ENCODE measurements at places on chromosomes 12 and 14. TPM values are rescaled to one million over a fixed set of nuclear protein-coding genes. Genes with fewer than 3 reads are reported as not detected.
A peak's percentile ranks its signal among the peaks of the same experiment; 100 is the strongest.

NYNRIN gene
- 8.0 TPM for total RNA-seq

PUS7L gene
- total RNA-seq: 4.3 TPM

MMP19 gene
- total RNA-seq: 2.2 TPM

LRTM2 gene
- total RNA-seq: not detected

ABCC9 gene
- 81.8 TPM for total RNA-seq

GRCh38 chr12:116400636-116401372, 123.3 kb upstream of the MED13L start:
- H3K27me3 ChIP-seq: no peaks in the 10 kb centered on the region
- DNase-seq: no peak
- peaks cover 6% of the 10 kb centered on the region for H3K4me1 ChIP-seq
- H3K4me3 ChIP-seq: no peak overlapping the region

GRCh38 chr12:98401427-98401826, 114.0 kb upstream of the TMPO start:
- no peak overlapping the region for H3K27ac ChIP-seq
- no peaks in the 10 kb centered on the region for H3K36me3 ChIP-seq
- no peak for DNase-seq

GRCh38 chr12:132635076-132635955, 16.7 kb downstream of the P2RX2 start:
- peaks cover 77% of the 10 kb centered on the region for H3K36me3 ChIP-seq
- no peaks in the 10 kb centered on the region for H3K27me3 ChIP-seq
- no peak overlapping the region for H3K4me3 ChIP-seq
- no peak for DNase-seq
- H3K4me1 ChIP-seq: no peaks in the 10 kb centered on the region

GRCh38 chr12:118120579-118121363, 15.2 kb upstream of the PEBP1 start:
- no peak overlapping the region for H3K4me3 ChIP-seq
- H3K4me1 ChIP-seq: peaks cover 11% of the 10 kb centered on the region
- H3K36me3 ChIP-seq: no peaks in the 10 kb centered on the region
- H3K27ac ChIP-seq: peak overlapping the region; percentile 74

DNA sequence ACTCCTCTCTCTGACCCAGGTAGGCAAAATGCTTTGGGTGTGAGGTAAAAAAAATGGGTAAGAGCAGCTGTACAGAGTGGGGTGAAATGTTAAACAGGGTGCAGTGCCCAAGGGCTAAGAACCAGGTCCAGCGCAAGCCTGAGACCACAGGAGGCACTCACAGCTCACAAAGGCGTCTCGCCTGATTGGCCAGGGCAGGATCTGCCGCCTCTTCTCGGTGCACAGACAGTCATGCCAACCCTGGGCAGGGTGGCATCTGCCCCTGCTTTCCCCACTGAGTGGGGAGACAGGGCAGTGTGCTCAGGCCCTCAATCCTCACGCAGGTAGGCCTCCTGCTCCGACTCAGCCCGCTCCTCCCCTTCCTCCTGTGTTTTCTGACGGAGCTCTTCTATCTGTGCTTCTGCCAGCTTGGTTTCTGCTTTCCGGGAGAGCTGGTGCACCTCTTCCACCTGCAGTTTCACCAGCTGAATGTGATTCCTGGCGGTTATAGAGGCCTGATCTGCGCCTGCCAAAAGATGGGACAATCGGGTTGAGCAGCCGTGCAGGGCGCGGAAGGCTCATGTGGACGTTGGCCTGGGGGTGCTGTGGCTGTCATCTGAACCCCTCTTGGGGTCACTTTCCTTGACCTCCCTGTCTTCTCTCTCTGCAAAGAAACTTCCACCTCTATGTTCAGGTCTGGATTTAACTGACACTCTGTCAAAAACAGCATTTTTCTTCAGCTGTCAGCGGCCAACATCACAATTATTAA, 4.7 kb downstream of the B3GNT4 start:
- no peak overlapping the region for H3K27ac ChIP-seq
- H3K4me3 ChIP-seq: no peak overlapping the region
- H3K36me3 ChIP-seq: peaks cover 69% of the 10 kb centered on the region
- peaks cover 13% of the 10 kb centered on the region for H3K4me1 ChIP-seq

GRCh38 chr14:26598081-26598671, 343 bp upstream of the NOVA1 start:
- no peaks in the 10 kb centered on the region for H3K36me3 ChIP-seq
- DNase-seq: peak; percentile 78
- H3K27me3 ChIP-seq: peaks cover 51% of the 10 kb centered on the region
- H3K27ac ChIP-seq: peak overlapping the region; percentile 81
- peak overlapping the region; percentile 73 for H3K4me3 ChIP-seq

- no peak overlapping the region for H3K4me3 ChIP-seq
- H3K27me3 ChIP-seq: peaks cover 28% of the 10 kb centered on the region
- no peaks in the 10 kb centered on the region for H3K36me3 ChIP-seq
- H3K27ac ChIP-seq: peak overlapping the region; percentile 67
- peak; percentile 26 for DNase-seq
Observed at GRCh38 chr14:94571395-94571794, 9.8 kb upstream of the SERPINA5 start.

DNA sequence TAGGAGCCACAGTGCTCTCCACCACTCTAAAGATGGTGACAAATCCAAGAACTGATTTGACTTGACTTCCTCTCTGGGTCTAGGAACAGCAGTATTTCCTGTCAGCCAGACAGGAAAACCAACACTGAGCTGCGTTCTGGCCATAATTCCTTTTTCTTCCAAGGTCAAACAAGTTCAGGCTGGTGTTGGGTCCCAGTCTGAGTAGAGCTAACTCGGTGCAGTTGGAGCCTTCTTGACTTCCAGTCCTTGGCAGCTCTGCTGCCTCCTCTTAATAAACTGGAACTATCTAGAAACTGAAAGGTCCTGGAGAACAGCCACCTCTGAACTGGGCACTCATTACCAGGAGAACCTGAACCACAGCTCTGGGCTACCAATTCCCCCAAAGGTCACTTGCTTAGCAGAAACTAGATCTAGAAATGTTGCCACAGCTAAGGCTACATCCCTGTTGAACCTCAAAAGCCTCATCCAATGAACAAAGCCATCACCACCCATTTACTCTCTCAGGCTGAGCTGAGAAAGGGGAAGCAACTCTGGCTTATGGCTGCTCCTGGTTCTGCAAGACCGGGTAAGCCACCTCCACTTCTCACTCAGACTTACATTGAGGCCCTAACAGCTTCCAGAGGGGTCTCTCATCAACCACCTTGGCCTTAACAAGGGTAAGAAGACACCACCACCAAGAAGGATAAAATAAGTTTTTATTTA, 27.7 kb downstream of the MAX start:
- no peak for DNase-seq
- H3K36me3 ChIP-seq: peaks cover 35% of the 10 kb centered on the region
- peaks cover 94% of the 10 kb centered on the region for H3K4me1 ChIP-seq
- peak overlapping the region; percentile 84 for H3K27ac ChIP-seq
- H3K27me3 ChIP-seq: no peaks in the 10 kb centered on the region
- no peak overlapping the region for H3K4me3 ChIP-seq

GRCh38 chr14:22657861-22658260, 13.7 kb upstream of the OR6J1 start:
- H3K27ac ChIP-seq: no peak overlapping the region
- no peak for DNase-seq
- no peaks in the 10 kb centered on the region for H3K27me3 ChIP-seq
- H3K4me3 ChIP-seq: no peak overlapping the region
- no peaks in the 10 kb centered on the region for H3K36me3 ChIP-seq

DNA sequence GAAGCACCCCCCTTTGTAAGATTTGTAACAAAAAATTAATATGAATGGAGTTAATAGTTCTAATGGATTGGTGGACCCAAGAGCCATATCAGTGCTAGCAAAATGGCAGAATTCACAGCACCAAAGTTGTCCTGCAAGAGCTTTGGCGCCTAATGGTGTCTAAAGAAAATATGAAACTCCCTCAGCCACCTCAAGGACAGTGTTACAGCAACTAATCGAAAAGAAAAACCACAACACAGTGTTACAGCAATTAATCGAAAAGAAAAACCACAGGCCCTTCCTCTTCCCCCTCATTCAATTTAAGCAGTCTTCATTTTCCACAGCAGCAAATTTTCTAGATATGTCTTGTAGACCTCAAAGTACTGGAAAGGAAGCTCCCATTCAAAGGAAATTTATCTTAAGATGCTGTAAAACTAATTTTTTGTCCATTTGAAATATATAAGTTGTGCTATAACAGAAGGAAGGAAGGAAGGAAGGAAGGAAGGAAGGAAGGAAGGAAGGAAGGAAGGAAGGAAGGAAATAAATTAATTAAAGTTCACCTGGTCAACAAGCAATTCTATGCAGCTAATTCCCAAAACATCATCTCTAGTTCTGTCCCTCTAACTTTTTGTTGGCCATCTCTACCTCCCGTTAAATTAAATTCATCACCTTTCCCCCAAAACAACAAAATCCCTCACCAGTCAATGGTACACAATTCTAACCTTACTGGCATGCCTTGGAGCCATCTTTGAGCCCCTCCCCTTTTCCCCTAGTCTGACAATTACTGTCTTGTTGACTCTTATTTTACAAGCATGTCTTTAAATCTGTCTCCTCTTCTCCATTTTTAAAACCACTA, 17.4 kb downstream of the LRP6 start:
- peaks cover 12% of the 10 kb centered on the region for H3K4me1 ChIP-seq
- no peaks in the 10 kb centered on the region for H3K27me3 ChIP-seq
- DNase-seq: no peak
- no peak overlapping the region for H3K27ac ChIP-seq
- no peak overlapping the region for H3K4me3 ChIP-seq

- peak overlapping the region; percentile 79 for H3K27ac ChIP-seq
- peaks cover 71% of the 10 kb centered on the region for H3K27me3 ChIP-seq
- no peak for DNase-seq
- H3K4me3 ChIP-seq: no peak overlapping the region
- peaks cover 20% of the 10 kb centered on the region for H3K4me1 ChIP-seq
Observed at GRCh38 chr14:81447021-81447764, 47.1 kb upstream of the STON2 start.

- H3K27me3 ChIP-seq: no peaks in the 10 kb centered on the region
- H3K36me3 ChIP-seq: no peaks in the 10 kb centered on the region
- H3K4me1 ChIP-seq: no peaks in the 10 kb centered on the region
- no peak overlapping the region for H3K4me3 ChIP-seq
- H3K27ac ChIP-seq: no peak overlapping the region
Observed at GRCh38 chr14:100449225-100449987, 126.3 kb downstream of the SLC25A47 start.

- no peak overlapping the region for H3K4me3 ChIP-seq
- no peak overlapping the region for H3K27ac ChIP-seq
- H3K4me1 ChIP-seq: peaks cover 5% of the 10 kb centered on the region
- no peak for DNase-seq
- no peaks in the 10 kb centered on the region for H3K27me3 ChIP-seq
Observed at GRCh38 chr12:93957870-93958269, 190.5 kb upstream of the PLXNC1 start.

DNA sequence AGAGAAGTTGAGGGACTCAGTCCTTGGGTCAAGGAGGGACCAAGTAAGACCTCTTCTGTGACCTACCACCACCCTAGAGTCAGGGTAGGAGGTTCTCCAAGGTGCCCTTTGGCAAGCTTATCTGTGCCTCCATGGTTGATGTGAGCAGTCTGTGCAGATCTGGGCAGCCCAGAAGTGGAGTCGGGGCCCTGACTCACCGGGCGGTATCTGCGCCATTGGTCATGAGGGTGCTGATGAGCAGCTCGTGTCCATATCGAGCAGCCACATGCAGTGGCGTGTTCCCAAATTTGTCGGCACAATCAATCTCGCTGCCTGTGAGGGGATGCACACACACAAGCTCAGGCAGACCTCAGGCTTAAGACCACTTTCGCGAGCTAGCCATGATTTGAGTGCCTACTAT, 5.1 kb downstream of the ANKRD52 start:
- no peak overlapping the region for H3K4me3 ChIP-seq
- peaks cover 86% of the 10 kb centered on the region for H3K36me3 ChIP-seq
- no peak for DNase-seq
- H3K4me1 ChIP-seq: peaks cover 25% of the 10 kb centered on the region
- no peaks in the 10 kb centered on the region for H3K27me3 ChIP-seq

- H3K27ac ChIP-seq: no peak overlapping the region
- H3K4me3 ChIP-seq: no peak overlapping the region
- DNase-seq: no peak
- no peaks in the 10 kb centered on the region for H3K27me3 ChIP-seq
- H3K36me3 ChIP-seq: peaks cover 49% of the 10 kb centered on the region
- peaks cover 19% of the 10 kb centered on the region for H3K4me1 ChIP-seq
Observed at GRCh38 chr14:90649083-90649482, 167.1 kb downstream of the TTC7B start.

GRCh38 chr12:19588951-19589350, 149.7 kb downstream of the AEBP2 start:
- H3K4me3 ChIP-seq: no peak overlapping the region
- DNase-seq: no peak
- no peak overlapping the region for H3K27ac ChIP-seq
- peaks cover 6% of the 10 kb centered on the region for H3K36me3 ChIP-seq
- H3K4me1 ChIP-seq: no peaks in the 10 kb centered on the region

GRCh38 chr12:103924761-103925641, 5.2 kb upstream of the HSP90B1 start:
- peaks cover 20% of the 10 kb centered on the region for H3K4me1 ChIP-seq
- H3K27me3 ChIP-seq: no peaks in the 10 kb centered on the region
- no peaks in the 10 kb centered on the region for H3K36me3 ChIP-seq
- H3K27ac ChIP-seq: no peak overlapping the region

- H3K27me3 ChIP-seq: no peaks in the 10 kb centered on the region
- H3K4me1 ChIP-seq: no peaks in the 10 kb centered on the region
- peaks cover 57% of the 10 kb centered on the region for H3K36me3 ChIP-seq
Observed at GRCh38 chr14:77469067-77469505, 11.2 kb downstream of the AHSA1 start.

DNA sequence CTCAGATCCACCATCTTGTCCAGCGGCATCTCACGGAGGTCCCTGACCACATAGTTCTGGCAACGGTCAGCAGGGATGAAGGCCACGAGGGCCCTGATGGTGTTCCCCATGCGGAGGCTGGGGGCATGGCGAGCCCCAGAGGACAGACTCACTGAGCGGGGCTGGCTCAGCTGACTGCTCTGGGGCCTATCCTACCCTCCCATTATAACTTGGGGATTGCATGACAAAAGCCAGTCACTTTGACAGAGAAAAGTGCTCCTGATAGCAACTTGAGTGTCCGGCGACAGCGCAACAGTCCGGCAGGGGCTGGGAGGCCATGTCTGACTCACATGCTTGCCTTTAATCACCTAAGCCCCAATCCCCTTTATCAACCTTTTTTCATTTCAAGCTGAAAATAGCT, at the start of gene LRRC10:
Gene LRRC10, minus strand, starts transcription at position 179 of the 400 bp plus-strand sequence. Its CDS starts 69 bp downstream, at position 110.
- no peaks in the 10 kb centered on the region for H3K27me3 ChIP-seq
- peak; percentile 56 for DNase-seq

- H3K4me1 ChIP-seq: peaks cover 9% of the 10 kb centered on the region
- no peak overlapping the region for H3K4me3 ChIP-seq
- H3K27ac ChIP-seq: no peak overlapping the region
- no peak for DNase-seq
Observed at GRCh38 chr12:66694666-66695613, 16.1 kb upstream of the GRIP1 start.

- no peaks in the 10 kb centered on the region for H3K4me1 ChIP-seq
- no peak for DNase-seq
- H3K36me3 ChIP-seq: peaks cover 75% of the 10 kb centered on the region
- no peaks in the 10 kb centered on the region for H3K27me3 ChIP-seq
Observed at GRCh38 chr14:104774453-104775072, 21.0 kb downstream of the AKT1 start.

DNA sequence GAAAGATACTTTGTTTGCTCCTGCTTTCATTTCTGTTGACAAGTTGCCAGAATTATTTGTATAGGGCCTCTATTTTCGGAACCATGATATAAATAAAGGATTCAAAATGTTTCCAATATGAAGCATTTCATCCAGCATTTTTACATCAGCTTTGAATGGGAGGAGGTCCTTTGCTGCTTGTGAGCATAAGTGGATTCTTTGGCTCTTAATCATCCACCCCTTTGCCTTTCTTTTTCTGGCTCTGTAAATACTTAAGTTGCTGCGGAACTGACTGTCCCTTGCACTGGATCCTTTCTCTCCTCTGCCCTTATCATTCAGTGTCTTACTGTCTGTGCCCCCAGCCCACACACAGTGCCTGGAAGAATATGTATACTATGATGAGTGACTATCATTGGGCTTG, 357.3 kb upstream of the RGS6 start:
- H3K27me3 ChIP-seq: no peaks in the 10 kb centered on the region
- no peaks in the 10 kb centered on the region for H3K36me3 ChIP-seq
- H3K27ac ChIP-seq: no peak overlapping the region
- H3K4me3 ChIP-seq: no peak overlapping the region

Measured in left ventricle myocardium inferior (tissue), 1 donor.